ENCODE measurements at places on chromosomes 12 and 14.

DNA sequence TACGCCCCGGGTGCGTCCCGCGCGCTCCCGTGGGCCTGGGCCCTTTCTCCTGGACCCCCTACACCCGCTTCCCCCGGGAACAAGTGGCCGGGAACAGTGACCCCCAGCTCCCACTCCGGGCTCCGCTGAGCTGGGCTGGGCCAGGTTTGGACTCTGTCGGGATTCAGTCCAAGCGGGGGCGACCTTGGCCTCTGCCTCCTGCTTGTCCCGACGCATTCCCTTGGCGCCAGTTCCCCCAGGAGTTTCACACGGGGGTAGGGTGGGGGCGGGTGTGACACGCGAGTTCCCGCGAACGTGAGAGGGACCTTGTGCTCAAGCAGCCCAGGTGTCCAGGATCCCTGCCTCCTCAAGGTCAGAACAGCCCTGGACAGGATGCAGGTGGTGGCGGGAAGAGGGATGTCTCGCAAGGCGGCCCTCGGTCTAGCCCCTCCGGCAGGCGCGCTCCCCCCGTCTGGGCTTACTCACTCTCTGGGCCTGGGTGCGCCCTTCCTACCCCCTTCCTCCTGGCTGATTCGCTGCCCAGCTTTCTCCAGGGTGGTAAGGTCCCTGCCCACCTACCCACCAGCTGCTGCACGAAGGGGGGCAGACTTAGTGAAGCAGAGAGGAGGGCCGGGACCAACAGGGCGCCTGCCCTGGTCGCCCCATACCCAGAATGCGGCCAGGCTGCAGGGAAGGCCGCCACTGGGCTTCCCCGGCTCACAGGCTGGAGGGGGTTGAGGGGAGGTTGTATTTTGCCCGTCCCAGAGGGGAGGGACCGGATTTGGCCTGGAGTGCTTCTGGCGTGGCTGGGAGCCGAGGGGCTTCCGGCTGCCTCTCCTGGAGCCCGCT, 862 bp downstream of the CRIP2 start:
- H3K4me3 ChIP-seq = peak overlapping the region; percentile 72
- no peak overlapping the region for H3K27ac ChIP-seq
- no peaks in the 10 kb centered on the region for H3K36me3 ChIP-seq
- DNase-seq = no peak
- H3K27me3 ChIP-seq = peaks cover 3% of the 10 kb centered on the region

- H3K27me3 ChIP-seq = peaks cover 37% of the 10 kb centered on the region
- no peak overlapping the region for H3K27ac ChIP-seq
- H3K36me3 ChIP-seq = no peaks in the 10 kb centered on the region
- no peak for DNase-seq
- no peak overlapping the region for H3K4me3 ChIP-seq
Observed at GRCh38 chr14:21987937-21988336, 314.3 kb upstream of the OR4E1 start.

GRCh38 chr12:70227911-70228310, 15.3 kb upstream of the CNOT2 start:
- no peak overlapping the region for H3K4me3 ChIP-seq
- H3K36me3 ChIP-seq = peaks cover 6% of the 10 kb centered on the region
- no peak overlapping the region for H3K27ac ChIP-seq
- H3K4me1 ChIP-seq = no peaks in the 10 kb centered on the region

GRCh38 chr12:6461401-6462233, 8.9 kb downstream of the VAMP1 start:
- H3K27me3 ChIP-seq = no peaks in the 10 kb centered on the region
- peak overlapping the region; percentile 70 for H3K4me3 ChIP-seq
- peaks cover 90% of the 10 kb centered on the region for H3K36me3 ChIP-seq
- peak; percentile 70 for DNase-seq

GRCh38 chr14:99081880-99082279, 190.1 kb downstream of the BCL11B start:
- no peak for DNase-seq
- H3K4me1 ChIP-seq = no peaks in the 10 kb centered on the region
- H3K36me3 ChIP-seq = no peaks in the 10 kb centered on the region
- no peak overlapping the region for H3K4me3 ChIP-seq

GRCh38 chr12:70351076-70351475, 15.0 kb upstream of the KCNMB4 start:
- peaks cover 9% of the 10 kb centered on the region for H3K4me1 ChIP-seq
- H3K36me3 ChIP-seq = peaks cover 33% of the 10 kb centered on the region
- H3K4me3 ChIP-seq = no peak overlapping the region
- DNase-seq = no peak
- H3K27me3 ChIP-seq = no peaks in the 10 kb centered on the region
- no peak overlapping the region for H3K27ac ChIP-seq
